GM19239 (cell line): ENCODE measurements at places on chromosomes 2 and 18.

GRCh38 chr2:73291093-73291460 lies 2.3 kb downstream of the EGR4 start:
- DNase-seq, result peak; percentile 41

GRCh38 chr18:80176334-80177073 lies 67.4 kb downstream of the ADNP2 start:
- no peak for DNase-seq

DNA sequence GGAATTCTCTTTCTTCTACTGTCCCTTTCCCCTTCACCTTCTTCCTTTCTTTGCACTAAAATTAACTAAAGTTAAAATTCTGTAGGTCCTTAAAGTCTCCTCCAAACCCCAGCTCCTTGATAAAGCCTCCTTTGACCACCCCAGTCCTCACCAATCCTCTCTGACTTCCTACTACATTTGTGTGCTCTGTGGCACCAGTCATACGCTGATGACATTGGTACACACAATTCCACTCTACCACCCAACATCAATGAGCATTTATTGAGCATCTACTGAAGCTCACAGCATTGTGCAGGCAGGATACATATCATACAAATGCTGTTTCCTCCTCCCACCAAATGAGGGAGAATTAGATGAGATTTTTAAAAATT lies 4.5 kb upstream of the SP5 start:
- DNase-seq, result no peak

DNA sequence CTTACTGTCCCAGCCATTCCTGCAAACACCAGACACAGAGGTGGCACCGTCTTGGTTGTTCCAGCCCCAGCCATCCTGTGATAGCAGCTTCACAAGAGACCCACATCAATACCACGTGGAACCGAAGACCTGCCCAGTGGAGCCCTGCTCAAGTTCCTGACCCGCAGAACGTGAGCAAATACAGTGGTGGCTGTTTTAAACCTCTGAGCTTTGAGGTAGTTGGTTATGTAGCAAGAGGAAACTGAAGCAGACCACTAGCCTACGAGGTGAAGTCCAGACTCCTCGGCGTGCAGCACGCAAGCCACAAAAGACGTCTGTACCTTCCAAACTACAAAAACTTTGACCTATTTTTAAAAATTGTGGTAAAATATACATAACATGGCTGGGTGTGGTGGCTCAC lies 96.1 kb upstream of the ODC1 start:
- DNase-seq, result no peak

- DNase-seq, result no peak
Measured at GRCh38 chr2:75480971-75481836, 79.5 kb downstream of the EVA1A start.

- no peak for DNase-seq
Measured at GRCh38 chr2:56229397-56230060, 45.7 kb downstream of the CCDC85A start.

DNA sequence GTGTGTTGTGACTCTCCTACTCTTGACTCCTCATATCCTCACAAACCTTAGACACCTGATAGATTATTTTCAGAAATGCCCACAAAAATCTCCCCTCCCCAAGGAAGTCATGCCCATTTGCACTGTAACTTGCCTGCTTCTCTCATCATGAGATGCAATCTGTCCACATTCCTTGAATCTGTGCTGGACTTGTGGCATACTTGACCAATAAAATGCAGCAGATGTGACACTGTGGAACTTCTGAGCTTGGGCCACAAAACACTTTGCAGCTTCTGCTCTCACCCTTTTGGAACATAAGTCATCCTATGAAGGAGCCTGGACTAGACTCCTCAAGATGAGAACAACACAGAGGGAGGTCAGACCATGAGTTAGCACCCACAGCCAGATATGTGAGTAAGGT lies 4.4 kb upstream of the PID1 start:
- no peak for DNase-seq

DNA sequence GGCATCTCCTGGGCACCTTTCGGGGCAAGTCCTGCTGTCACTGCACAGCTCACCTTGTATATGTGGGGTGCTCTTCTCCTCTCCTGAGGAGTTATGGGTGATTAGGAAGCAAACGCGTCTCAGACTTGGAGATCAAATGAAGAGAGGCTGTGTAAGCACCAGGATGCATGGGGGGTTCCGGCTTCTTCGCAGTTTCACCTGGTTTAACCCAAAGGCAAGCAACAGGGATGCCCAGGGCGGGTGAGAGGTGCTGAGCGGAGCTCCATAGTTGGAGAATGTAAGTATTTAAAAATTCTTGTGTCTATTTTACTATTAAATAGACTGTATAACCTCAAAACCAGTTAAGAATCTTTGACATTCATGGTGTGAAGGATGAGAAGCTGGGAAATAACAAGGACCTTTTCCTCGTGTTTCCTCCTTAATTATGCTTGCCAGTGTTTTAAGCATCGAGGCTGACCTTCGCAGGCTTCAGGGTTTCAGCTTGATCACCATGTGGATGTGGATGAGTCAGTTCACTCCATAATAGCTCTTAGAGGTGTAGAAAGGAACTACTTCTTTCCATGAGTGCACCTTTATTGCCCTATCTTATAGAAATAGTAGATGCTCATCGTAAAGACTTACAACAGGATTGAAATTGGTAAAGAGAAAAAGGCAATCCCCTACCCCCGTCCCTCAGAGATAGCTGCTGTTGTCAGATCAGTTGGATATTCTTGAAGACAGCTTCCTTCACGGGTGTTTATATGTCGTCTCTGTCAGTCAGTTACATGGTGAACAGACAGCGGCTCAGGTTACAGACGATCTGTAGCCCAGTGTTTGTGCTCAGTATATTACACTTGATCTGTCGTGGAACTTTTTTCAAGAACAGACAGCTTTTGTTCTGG lies 201.1 kb downstream of the AGAP1 start:
- no peak for DNase-seq

- DNase-seq, result no peak
Measured at GRCh38 chr2:201298462-201299052, 38.2 kb downstream of the CASP8 start.

GRCh38 chr2:160826496-160826895 lies 332.9 kb upstream of the RBMS1 start:
- DNase-seq, result no peak

- DNase-seq, result no peak
Measured at GRCh38 chr2:191303140-191304005, 58.2 kb downstream of the MYO1B start.

- DNase-seq, result no peak
Measured at GRCh38 chr18:70411876-70412435, 123.1 kb downstream of the SOCS6 start.

DNA sequence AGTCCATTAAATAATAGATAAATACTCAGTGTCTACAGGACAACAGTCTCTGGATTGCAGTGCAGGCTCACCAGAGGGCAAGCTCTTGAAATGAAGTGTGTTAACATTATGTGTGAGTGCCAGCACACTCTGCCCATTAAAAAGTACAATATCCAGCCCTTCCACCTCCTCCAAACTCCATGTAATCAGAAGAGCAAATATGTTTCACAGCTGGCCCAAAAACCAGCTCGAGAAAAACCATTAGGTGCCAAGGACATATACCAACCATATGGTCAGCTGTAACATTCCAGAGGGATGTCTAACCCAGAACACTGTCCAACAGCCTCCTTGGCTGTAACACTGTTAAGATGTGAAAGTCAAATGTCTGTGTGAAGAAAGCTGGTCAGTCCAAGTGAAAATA lies 112.2 kb downstream of the ZNF385B start:
- DNase-seq, result no peak

DNA sequence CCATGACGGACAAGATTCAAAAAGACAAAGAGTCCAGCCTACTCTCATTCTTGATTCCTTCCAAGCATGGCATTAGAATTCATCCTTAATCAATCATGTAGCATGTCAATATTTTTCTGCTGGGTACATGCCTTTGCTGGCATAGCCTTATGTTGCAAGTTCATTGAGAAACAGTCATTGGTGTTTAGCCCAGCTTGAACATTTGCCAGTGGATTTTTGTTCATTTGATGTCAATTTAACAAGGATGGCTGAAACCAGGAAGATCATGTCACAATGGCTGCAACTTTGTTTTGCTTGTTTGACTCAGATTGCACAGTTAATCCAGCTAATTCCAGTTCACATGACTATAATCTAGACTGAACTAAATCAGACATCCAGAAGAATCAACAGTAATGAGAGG lies 1132.2 kb downstream of the LRP1B start:
- no peak for DNase-seq

DNA sequence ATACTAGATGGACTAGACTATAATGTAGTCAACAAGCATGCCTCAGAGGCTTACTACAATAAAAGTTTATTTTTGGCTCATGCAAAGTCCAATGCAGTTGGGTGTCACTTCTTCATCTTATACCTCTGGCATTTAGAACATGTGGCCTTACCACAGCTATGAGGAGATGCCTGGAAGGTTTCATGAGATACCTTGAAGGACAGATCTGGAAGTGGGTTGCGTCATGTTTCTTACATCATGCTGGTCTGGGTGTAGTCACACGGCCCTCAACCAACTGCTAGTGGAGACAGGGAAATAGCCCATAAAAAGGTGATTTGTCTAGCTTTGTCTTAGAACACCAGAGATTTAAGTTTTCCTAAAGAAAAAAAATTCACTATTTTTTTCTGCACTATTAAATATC lies 91.7 kb upstream of the MMADHC start:
- no peak for DNase-seq

DNA sequence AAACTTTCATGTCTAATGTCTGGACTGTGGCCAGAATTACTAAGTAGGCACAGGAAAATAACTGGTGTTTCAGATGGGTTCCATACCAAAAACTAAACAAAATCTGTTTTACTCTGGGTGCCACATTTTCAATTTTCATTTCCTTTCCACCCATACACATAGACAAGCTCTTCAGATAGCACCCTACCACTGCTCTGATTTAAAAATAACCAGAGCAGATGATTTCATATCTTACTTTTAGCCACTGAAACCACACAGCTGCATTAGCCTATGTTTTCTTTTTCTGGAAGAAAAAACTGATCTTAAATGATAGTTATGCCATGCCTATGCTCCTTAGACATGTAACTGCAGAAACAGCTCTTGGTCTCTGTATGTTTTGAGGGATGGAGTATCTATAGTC lies 647.6 kb downstream of the CPS1 start:
- DNase-seq, result no peak

DNA sequence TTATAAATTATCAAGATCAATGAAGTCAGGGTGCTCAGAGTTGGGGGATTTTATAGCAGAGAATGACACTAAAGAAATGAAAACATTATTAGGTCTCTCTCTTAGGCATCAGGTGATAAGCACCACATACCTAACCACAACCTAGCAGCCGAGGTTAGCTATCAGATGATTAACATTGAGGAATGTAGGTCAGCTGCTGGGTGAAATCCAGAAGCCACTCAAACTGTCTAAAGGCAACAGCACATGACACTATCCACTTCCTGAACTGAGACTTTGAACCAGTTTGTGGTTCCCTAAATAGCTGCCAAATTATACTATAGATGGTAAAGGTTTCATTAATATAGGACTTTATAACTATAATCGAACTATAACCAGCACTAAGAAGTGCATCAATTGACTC lies 4.7 kb downstream of the EPG5 start:
- no peak for DNase-seq

DNA sequence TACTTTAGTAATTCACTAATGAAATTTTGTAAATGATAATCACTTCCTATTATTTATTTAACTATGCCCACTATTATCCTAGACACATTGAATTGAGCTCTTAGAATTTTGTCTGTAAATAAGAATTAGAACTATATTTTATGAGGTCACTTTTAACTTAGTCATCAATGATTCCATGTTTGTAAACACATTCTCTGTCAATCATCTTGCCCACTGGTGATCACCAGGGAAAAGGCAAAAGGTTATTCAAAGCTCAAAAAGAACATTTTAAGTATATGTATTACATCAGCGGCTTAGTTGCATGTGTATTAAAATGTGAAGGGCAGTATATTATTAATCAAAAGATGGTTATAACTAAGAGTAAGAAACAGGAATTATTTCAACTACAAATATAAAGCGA lies 25.2 kb downstream of the SCN9A start:
- DNase-seq, result no peak

DNA sequence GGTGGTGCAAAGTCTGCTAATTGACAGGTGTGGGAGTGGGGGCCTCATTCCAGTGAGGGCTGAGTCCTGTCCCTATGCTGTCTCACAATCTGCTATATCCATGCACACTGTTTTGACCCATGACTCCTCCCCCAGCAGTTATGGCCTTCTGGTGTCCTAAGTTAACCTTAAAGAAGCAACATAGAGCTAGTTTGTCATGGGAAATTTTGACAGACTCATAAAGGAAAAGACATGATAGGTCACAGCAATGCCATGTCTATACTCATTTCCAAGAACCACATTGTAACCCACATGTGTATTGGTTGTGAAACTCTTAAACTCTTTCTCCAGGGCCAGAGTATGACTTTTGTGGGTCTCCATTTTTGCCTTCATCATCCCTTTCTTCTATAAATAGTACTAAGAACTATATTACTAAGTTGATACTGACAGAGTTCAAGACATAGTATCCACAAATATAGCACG lies 78.2 kb upstream of the SLC1A4 start:
- no peak for DNase-seq

- no peak for DNase-seq
Measured at GRCh38 chr2:119606674-119607073, 62.4 kb downstream of the CFAP221 start.

GRCh38 chr2:37654932-37655841 lies 16.3 kb downstream of the CDC42EP3 start:
- DNase-seq, result peak; percentile 65

GRCh38 chr2:105521616-105522015 lies 122.8 kb upstream of the FHL2 start:
- no peak for DNase-seq

GRCh38 chr2:98486374-98486981 lies 41.8 kb downstream of the INPP4A start:
- no peak for DNase-seq

DNA sequence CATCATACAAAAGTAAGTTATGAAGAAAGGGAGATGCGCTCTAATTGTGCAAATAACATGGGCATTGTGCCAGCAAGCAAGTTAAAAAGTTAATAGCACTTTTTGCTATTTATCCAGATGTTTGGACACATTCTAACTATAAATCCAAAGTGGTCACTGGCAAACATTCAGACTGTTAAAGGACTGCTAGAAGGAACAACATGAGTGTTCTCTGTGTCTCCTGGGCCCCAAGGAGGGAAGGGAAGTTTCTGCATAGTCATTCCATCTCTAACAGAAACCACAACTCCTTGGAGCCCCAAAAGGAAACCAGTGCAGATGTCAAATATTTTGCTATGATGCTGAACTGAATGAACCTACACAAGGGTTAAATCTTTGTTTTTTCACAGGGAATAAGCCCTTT lies 213.3 kb upstream of the HNRNPA3 start:
- no peak for DNase-seq

DNA sequence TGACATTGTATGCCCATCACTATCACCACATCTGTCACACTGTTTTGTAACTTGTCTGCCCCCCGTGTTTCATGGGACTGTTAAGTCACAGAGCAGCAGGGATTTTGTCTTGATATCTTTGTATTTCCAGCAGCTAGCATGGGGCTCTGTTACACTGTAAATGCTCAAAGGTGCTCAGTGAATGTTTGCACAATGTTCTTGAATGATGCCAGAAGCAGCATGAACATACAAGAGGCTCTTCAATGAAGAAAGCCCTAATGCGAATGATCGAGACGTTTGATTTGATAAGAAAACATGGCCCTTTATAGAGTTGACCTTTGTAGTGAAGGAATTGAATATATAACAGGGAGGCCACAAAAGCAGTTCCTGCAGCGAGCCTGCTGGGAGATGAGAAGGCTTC lies 120.9 kb upstream of the TTC39C start:
- no peak for DNase-seq
